ENCODE measurements at places on chromosomes 16 and 17. TPM values are rescaled to one million over a fixed set of nuclear protein-coding genes. Genes with fewer than 3 reads are reported as not detected.

Gene RAPGEFL1
- total RNA-seq = 6.5 TPM

Gene XYLT1
- total RNA-seq = 46.3 TPM

DNA sequence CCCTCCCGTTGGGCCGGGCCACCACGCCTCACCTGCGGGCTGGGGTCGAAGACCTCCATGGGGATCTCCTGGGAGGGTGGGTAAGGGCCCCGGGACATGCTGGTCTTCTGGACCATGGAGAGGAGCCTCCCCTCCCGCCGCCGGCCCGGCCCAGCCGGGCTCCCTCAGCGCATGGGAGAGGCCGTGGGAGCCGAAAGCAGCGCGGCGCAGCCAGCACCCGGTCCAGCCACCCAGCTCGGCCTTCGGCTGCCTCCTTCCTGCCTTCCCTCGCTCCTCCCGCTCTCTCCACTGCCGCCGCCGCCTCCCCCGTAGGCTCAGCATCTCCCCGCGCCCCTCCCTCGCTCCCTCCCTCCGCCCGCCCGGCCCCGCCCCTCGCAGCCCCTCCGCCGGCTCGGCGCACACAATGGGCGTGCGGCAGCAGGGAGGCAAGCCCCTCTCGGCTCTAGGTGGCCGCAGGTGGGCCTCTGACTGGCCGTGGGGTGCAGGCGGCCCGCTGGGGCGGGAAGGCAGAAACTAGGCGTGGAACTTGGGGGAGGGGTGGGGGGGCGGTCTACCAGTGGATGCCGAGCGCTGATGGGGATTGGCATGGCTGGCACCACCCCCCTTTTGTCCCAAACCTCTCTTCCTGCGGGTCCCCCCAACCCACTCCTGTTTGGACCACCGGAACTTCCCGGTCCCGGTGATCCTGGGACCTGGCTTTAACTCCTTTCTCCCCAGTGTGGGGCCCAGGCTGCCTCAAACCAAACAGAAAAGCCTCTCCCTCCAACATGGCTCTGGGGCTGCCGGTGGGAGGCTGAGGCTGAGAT, at the start of gene CACNB1:
Gene CACNB1 (minus strand): TSS at position 290 of the 806 bp plus-strand sequence. CDS start 174 bp downstream, at position 116.
- H3K27me3 ChIP-seq = no peaks in the 10 kb centered on the region
- DNase-seq = peak; percentile 60
- peaks cover 12% of the 10 kb centered on the region for H3K36me3 ChIP-seq

GRCh38 chr17:43308999-43309398, 75.2 kb upstream of the RNU2-1 start:
- no peaks in the 10 kb centered on the region for H3K36me3 ChIP-seq
- H3K27ac ChIP-seq = no peak overlapping the region
- no peak for DNase-seq
- no peak overlapping the region for H3K4me3 ChIP-seq

DNA sequence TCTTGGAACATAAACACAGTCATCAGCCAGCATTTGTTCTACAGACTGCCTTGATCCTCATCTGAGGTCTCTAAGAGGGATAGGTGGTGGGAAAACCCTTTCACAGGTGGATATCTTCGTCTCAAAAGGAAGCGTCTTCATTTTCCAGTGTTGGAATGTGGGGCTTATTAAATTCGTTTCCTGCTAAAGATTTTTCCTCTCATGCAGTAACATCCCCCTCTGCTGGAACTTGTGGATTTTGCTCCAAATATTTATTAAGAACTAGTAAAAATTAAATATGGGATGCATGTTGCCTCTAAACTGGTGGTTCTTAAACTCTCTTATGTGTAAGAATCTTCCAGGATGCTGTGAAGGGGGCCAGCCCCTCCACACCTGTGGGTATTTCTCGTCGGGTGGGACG, 20.1 kb upstream of the MLYCD start:
- peaks cover 4% of the 10 kb centered on the region for H3K27me3 ChIP-seq
- no peak overlapping the region for H3K4me3 ChIP-seq
- no peaks in the 10 kb centered on the region for H3K4me1 ChIP-seq
- no peak overlapping the region for H3K27ac ChIP-seq

DNA sequence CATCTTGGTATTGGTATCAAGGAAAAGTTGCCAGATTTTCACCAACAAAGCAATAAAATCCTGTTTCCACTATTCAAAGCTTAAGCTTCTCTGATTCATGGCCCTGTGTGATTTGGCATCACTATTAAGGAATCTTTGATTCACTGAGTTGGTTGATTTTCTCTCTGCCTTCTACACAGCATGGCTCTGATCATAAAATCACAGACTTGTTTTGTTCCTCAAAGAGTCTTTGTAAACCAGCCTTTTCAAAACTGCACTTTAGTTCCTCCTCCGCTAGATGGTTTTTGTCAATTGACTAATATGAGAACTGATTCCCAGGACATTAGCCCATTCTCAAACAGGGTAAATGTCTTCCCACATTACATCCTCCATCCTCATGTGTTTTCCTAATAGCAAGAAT, 197.6 kb downstream of the DNAH9 start:
- H3K36me3 ChIP-seq = no peaks in the 10 kb centered on the region
- no peak overlapping the region for H3K4me3 ChIP-seq

Measured in CD4-positive, alpha-beta memory T cell (primary cell).